ENCODE measurements at places on chromosomes 6 and 20.

DNA sequence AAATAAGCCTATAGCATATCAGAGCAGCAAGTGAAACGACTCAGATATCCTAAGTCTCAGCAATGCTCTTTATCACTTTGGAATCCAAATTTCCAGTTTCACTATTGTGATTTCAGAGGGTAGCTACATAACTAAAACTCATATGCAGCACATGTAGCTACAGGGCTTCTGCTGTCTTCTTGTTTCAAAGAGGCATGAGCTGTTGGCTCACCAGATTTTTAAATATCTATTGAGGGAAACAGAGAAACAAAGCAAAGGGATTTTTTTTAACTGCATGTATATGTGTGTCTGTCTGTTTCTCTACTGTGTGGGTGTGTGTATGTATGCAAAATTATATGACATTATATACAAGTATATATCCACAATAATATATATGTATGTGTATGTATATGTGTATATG lies 258.4 kb downstream of the HDGFL1 start:
- no peak for DNase-seq

- DNase-seq, result no peak
Measured at GRCh38 chr6:18596531-18596835, 209.3 kb downstream of the RNF144B start.

DNA sequence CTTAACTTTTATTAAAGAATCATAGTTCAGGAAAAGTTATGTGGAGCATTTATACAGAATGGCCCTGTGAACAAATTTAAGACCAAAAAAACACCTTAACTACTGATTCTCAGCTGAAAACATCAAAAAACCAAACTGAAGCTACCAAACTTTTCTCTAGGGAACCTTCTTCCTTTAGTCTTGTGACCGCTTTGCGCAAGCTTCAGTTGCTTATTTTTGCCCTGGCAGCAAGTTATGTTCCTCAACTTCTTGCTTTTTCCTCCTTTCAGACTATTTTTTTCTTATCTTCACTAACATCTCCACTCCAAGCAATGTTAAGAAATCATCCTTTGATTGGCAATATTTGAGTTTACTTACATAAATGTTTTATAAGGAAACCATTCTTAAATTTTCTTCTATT lies 100.1 kb downstream of the MYB start:
- no peak for DNase-seq

DNA sequence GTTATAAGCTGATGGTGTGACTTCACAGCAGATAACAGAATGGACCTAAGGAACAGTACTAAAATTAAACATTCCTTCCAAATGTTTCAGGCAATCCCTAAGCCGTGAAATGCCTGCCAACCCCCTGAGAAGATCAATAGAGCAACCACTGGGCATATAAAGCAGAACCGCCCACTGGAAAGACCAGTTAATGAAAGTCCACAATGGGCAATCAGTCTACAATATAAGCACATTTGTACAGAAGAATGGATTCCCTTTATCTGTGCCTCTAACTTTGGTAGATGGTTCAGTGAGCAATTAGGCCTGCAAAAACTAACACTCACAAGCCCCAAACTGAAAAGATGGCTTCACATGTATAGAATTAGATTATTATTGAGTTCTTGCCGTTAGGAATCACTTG lies 286.6 kb downstream of the UBE3D start:
- DNase-seq, result no peak

DNA sequence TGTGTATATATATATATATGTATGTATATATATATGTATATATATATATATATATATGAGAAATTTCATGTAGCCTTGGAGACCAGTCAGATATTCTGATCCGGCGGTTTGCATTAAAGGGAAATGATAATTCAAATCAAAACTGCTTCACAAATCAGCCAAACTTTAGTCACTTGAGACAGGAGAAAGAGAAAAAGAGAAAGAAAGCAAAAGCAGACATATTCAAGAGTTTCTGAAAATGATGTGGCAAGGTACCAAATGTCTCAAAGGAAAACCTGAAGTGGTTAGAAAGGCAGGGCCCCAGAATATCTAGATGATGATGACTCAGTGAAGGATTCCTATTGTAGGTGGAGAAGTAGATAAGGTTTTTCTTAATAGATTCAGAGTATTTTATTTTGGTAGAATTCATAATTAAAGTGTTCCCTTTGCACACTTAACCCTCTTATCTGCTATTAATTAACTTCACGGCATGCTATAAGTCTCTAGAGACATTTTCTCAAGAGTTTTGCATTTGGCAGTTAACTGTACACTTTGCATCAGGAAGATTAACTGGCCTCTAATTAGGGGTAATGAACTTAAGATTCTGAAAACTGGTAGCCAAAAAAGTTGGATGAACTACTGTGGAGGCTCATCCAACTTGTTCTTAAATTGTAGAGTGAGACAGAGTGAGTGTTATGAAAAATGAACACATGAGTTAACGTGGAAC lies 50.1 kb upstream of the ASF1A start:
- no peak for DNase-seq

DNA sequence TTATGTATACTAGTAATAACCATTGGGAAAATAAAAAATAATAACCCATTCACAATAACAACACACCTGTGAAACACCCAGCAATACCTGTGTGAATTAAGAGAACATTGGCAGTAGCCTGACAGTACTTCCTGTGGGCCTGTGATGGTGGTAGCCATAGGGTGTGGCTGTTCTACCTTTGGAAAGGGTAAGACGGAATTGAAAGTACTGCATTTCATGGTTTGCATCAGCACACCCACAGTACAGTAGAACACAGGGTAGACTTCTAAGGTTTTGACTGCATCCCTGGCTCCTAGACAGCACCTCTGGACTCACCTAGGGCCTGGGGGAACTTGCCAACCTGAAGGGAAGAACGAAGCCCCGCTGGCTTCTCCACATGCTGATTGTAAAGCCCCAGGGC lies 279.8 kb downstream of the HTR1B start:
- DNase-seq, result no peak
